ENCODE measurements at places on chromosomes 16 and 17.

DNA sequence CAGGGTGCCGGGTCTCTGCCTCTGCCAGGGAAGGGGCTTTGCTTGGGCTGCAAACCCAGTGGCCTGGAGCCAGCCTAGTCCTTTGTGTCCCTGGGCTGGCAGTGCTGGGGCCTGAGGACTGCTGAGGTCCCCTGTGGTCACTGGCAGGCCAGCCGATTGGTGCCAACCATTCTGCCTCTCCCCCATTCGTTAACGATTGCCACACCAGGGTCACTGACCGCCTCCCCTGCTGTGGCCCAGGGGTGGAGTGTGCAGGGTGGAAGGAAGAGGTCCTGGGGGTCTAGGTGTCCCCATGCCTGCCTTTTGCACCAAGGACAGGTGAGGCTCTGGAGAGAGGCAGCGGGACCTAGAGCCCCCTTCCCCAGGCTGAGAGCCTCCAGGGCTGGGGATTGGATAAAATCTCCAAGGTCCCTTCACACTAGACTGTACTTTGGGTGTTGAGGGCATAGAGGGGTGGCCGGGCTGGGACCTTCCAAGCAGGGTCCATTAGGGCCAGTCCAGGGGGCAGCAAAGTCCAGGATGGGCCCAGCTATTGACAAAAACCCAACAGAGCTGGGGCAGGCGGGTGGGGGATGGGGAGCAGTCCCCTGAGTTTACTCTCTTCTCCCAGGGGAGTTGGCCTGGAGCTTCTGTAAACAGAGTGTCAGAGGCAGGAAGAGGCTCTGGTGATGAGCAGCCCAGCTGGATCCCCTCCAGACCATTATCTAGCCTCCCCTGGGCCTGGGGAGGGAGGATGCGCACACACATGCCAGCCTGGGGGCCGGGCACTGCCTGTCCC lies 1.1 kb downstream of the VASN start:
- DNase-seq: peak; percentile 39

GRCh38 chr17:52209507-52209906 lies 51.0 kb upstream of the CA10 start:
- no peak for DNase-seq

- no peak for DNase-seq
Observed at GRCh38 chr17:82835122-82835521, 4.7 kb downstream of the ZNF750 start.

DNA sequence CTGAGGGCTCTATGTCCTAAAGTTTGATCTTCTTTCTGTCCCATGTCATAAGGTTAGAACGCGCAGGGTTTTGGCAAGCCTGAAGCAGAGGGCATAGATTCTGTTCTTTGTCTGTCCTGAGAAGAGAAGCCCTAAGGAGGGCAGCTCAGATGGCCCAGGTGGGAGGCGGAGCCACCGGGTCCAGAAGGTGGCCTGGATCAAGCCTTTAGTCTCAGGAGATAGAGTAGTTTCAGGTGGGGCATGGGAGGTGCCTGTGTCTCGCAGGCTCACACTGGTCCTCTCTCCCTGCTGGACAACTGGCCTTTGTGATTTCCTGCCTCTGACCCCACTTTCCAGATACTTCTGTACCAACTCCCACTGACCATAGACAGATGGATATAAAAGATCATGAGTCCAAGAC lies 44.2 kb upstream of the DNAJA2 start:
- DNase-seq: no peak

GRCh38 chr16:70508752-70509151 lies 14.6 kb downstream of the COG4 start:
- no peak for DNase-seq

GRCh38 chr17:71286625-71287024 lies 834.2 kb upstream of the SOX9 start:
- no peak for DNase-seq

- peak; percentile 13 for DNase-seq
Observed at GRCh38 chr17:5511401-5512225, 25.2 kb downstream of the MIS12 start.
